ENCODE measurements at places on chromosomes 7 and 10.
A peak's percentile ranks its signal among the peaks of the same experiment; 100 is the strongest.

- DNase-seq, result no peak
Observed at GRCh38 chr10:70053841-70054288, 1.2 kb downstream of the MACROH2A2 start.

DNA sequence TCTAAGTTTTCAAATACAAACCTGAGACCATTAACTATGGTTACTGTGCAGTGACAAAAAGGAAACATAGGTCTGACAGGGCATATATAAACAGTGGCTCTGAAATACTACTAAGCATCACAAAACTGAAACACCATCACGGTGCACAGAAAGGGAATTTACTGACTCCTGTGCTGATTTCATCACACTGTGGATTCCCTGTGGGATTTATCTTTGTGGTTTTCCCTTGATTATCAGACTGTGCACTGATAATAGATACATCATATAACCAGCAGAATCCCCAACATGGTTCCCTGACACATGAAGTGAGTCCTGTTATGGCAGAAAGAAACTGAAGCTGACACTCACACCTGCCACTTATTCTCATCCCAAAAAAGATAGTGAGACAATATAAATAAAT lies 676.3 kb upstream of the KCND2 start:
- DNase-seq, result no peak

DNA sequence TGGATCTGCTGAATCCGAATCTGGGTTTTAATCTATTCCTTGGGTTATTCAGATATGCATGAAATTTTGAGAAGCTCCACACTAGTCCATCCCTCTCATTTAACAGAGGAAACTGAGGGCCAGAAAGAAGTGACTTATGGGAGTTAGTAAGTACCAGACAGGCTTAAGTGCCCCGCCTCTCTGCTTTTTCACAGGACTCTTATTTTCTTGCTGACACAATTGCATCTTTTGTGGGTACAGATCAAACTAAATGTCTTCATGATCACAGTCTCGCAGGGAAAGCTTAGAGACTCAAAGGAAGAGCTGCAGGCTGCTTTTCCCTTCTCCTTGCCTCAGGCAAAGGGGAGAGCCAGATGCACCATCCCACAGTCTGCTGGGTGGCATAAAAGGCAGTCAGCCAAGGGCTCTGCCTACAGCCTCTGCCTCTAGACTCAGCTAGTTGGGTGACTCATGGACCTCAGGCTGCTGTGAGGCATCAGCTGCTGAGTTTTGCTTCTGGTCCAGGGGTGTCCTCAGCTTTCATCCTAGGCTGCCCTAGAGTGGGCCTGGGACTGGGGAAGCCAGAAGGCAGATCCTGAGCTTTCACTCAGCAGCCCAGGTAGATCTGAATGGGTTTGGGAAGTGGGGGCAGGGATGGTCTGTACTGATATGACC lies 11.6 kb downstream of the GOLGA7B start:
- DNase-seq, result no peak

DNA sequence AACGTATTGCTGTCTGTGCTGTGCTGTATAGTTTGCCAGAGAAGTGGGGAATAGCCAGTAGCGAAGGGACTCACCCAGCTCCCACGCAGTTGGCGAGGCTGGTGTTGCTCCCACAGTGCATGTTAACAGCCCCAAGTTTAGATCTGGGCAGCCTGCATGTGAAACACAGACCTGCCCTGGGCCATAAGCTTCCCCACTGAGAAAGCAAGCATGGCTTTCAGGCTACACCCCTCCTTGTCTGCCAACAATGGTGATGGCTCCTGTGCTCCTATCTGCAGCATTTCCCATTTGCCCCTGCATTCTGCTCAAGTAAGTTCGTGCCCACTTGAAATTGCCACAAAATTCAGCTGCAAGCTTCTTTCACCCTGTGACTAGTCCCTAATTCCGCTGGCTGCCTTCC lies 57.5 kb downstream of the IPMK start:
- no peak for DNase-seq

GRCh38 chr10:80518807-80519360 lies 18.8 kb upstream of the SH2D4B start:
- no peak for DNase-seq

DNA sequence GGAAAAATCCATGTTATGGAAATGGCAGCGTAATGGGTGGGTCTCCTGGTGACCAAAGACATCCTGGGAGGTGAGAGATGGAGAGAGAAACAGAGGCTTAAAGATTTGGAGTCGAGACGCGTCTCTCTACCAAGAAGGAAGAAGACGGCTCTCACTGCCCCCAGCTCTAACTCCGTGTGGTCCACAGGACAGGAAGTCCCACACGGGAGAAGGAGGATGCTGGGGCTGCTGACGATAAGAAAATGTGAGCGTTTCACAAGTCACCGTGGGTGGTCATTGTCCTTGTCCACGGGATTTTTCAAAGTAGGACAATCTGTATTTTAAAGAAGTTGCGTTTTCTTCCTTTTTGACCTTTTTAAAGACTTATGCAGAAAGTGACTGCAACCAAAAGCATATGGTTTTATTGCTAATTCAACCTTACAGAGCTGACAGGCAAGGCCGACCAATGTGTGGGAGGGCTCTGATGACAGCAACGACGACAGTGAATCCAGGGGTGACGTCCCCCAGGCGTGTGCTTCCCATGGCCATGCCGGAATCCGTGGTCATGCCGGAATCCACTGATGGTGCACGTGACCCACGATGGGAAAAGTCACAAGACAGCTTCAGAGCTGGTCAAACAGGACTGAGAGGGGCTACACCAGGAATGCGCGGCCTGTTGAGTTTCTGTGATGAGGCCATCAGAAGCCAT lies 341.2 kb downstream of the PTPRN2 start:
- peak; percentile 74 for DNase-seq

GRCh38 chr7:69256634-69257081 lies 341.6 kb upstream of the AUTS2 start:
- DNase-seq, result no peak

GRCh38 chr10:116038259-116038658 lies 234.7 kb downstream of the GFRA1 start:
- DNase-seq, result no peak

DNA sequence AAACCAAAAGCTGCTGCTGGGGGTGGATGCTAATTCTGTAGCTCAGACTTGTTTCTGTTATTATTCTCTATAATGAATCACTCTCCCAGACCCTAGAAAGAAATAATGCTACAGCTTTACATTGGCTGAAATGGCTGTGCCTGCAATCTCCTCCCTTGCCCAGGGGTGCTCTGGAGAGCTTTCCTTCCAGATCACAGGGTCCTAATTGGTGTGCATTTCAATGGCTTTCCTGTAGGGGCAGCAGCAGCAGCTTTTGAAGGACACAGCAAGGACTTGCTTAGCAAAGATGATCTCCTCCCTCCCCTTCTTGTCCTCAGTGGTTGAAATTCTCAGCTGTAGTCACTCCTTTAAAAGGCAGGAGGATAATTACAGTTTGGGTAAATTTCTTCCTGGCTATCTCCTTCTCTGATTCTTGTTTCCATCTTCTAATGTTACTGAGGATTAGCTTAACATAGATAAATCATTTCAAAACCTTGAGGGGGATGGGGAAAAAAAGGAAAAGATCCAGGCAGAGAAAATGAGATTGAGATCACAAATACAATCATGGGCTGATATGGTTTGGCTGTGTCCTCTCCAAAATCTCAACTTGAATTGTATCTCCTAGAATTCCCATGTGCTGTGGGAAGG lies 120.2 kb upstream of the CTTNBP2 start:
- no peak for DNase-seq

- no peak for DNase-seq
Observed at GRCh38 chr10:26334232-26334931, 103.8 kb upstream of the APBB1IP start.

DNA sequence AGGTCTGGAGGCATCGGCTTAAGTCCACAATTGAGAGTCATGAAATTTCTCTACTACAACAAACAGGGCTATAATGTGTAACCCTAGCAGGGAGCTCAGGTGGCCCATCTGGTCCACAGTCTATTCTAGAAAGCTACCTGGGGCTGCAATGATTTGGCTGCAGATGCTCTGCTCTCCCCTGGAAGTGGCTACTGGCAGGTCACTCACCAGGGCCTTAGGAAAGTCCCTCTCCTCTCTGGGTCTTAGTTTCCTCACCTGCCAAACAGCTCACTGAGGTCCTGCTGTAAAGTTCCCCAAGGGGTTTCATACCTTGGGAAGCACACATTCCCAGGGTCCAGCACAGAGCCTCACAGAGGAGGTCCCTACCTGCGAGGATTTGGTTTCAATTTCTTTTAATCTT lies 2.5 kb downstream of the IGFBP3 start:
- DNase-seq, result no peak

- no peak for DNase-seq
Observed at GRCh38 chr10:130888493-130888892, 423.0 kb downstream of the TCERG1L start.

DNA sequence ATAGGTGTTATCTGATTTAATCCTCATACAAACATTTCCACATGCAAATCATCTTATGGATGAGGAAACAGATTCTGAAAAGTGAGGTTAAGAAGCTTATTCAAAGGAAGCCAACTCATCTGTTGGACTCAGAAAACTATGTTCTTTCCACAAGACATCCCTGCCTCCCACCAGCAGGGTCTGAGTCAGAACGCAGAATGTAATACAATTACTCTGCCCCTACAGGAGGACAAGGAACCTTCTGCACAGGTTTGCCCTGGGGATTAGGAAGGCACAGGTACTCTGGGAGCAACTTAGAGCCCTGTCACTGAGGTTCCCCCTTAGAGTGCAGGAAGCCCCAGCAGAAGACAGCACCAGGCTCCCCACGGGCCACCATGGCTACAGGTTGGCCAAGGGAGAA lies 255.7 kb downstream of the TNS3 start:
- no peak for DNase-seq

DNA sequence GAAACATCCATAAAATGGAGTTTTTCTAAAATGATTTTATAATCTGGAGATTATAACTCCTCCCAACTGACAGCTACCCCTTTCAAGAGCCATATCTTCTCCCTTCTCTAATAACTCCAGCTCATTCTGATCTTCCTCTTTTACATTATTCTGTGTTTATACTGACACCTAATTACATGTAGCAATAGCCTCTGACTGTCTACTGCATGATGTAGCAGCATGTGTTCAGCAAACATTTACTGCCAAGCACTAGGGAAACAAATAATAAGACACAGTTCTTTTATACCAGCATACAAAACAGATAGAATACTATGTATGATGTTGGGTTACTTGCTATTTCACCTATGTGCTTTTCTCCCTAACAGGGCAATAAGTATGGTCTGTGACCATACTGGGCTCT lies 20.7 kb downstream of the RBM28 start:
- DNase-seq, result no peak

DNA sequence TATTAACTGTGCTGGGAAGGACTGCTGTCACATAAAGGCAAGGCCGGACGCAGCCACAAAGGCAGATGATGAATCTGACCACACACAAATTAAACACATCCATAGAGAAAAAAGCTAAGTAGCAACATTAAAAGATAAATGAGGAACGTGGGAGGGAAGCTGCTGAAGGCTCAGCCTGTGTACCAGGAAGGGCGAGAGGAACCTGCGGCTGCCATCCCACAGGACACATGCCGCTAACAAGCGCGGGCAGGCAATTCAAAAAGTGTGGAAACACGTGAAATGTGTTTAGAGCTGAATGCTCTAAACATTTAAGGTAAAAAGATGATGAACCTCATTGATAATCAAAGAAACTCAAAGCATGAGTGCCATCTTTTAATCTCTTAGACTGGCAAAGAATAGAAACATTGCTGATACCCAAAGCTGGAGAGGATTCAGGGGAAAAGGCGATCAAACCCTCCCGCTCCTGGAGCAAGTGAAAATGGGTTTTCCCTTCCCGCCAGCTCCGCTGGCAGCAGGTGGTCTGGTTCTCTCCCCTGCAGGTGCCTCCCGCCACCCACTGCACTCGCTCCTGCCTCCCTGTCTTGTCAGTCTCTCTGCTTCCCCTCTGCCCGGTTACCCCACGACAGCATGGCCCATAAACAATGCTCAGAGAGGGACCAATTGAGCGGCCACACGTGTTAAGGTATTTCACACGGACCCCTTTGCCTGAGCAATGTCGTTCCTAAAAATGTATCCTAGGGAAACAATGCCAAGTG lies 4.2 kb downstream of the STK32C start:
- DNase-seq, result no peak

GRCh38 chr7:141354251-141354650 lies 197.0 kb upstream of the AGK start:
- DNase-seq, result no peak

DNA sequence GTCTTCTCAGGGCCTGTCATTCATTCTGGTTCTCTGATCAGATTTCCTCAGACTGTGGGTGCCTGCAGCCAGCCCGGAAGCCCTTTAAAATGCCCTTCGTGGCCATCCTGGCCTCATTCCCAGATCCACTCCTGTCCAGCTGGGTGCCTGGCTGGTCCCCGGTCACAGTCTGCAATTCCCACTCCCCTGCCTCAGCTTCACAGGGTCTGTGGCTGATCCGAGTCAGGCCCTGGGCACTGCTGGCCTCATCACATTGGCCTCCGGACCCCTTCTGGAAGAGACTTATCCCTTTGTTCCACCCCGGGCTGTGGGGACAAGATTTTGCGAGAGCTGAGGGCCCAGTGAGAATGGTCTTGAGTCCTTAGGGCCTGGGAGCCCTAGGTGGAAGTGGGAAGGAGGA lies 12.1 kb downstream of the DOCK1 start:
- DNase-seq, result no peak

- no peak for DNase-seq
Observed at GRCh38 chr10:75127471-75127870, 16.0 kb downstream of the SAMD8 start.

DNA sequence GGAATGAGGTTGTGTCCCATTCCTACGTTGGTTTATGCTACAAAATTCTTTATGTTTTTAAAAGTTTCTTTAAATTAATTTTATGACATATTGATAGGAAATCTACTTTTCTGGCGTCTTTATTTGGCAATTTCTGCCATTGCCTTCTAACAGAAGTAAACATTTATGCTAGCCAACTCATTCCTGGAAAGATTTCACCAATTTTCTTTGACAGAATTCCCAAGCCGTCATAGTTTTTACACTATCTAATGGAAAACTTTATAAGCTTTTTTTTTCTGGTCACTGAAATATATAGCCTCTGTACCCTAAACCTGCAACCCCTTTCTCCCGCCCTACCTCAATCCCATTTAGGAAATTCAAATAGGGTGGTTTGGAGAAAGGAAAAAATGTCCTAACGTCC lies 6.1 kb upstream of the TCAF1 start:
- no peak for DNase-seq

All from vagina (tissue), 2 donors.